ENCODE measurements at places on chromosomes 1 and 21.

GRCh38 chr1:193539731-193540459, 353.5 kb upstream of the B3GALT2 start:
- DNase-seq: no peak

DNA sequence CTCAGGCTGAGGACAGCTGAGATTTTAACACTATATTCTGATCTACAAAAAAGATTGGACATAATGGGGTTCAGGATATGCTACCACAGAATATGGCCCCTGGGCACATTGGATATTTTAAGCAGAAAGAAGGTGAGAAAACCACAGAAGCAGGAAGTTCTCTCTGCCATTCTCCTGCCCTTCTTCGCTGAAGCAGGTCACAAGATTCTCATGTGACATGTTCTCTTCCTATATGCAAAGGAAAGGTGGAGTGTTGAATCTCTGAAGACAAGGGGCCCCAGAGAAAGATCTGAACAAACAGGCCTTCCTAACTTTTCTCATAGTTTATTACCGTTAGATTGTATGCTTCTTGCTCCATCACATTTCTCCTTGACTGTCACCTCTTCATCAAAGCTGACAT, 285.7 kb downstream of the S1PR1 start:
- no peak for DNase-seq

- DNase-seq: no peak
Observed at GRCh38 chr21:36987845-36988244, 18.7 kb upstream of the RIPPLY3 start.

DNA sequence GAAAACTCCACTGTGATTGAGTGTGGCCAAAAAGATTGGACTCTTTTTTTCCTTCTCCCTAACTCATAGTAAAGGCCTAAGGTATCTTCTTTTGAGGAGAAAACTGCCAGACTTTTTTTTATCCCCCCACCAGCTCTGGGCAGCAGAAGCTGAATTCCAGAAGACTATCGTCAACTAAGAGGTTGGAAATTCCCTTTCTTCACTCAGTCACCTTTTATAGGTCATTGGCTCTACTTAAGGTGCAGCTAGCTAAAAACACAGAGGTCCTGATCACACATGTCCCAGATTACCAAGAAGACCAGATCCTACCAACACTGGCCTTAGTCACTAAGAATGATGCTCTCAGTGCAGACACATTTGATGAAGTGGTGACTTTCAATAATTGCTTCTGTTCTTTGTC, 1441.2 kb downstream of the PLA2G4A start:
- DNase-seq: no peak

GRCh38 chr1:29475326-29475725, 239.0 kb downstream of the PTPRU start:
- DNase-seq: no peak

DNA sequence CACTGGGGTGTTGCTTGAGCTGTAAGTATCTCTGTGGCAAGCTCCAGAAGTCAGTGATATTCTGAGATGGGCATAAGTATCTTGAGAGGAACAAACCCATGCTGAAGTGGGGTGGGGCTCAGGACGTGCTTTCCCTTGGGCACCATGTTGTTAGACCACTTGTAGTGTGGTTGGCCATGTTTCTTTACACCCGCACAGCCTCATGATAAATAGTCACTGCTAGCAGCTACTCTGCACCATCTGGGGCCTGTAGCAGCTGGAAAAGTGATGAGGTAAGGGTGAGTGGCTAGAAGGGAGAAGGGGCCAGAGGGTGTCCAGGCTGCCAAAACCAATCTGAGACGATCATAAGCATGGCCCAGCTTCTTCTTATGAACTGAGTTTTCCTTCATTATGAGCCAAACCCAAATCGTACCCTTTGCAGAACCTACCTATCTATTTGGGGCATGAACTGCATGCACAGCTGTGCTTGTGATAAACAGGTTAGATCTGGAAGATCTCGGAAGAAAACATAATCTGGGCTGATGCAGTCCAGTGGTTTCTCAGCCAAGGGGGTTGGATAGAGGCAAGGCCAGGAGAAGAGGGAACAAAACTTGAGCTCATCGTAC, 91.9 kb upstream of the IRF2BP2 start:
- no peak for DNase-seq

DNA sequence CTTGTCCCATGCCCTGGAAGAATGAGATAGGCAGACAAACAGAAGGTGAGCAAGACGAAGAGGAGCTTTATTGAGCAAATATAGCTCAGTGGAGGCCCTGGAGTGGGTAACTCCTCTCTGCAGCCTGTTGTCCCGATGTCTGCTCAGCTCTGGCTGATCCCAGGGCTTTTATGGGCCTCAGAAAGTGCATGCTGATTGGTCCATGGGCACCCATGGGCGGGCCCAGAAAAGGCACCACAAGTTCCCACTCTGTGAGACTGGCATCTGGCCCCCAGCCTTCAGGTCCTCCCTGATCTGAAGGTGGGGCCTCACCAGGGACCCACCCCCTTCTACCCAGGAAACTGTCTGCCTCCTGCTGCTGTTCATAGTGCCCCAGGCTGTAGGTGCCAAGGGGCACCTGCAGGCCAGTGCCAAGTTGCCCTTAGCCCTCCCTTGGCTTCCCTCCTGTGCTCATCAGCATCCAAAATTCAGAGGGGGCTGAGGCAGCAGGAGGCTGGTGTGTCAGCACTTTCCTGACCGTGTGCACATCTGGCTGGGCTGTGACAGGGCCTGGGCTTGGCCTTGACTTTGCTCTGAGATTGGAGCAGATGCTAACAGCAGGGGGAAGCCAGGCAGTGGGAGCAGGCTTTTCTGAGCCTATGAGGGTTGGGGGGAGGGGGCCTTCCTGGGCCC, 35.4 kb downstream of the ACTL8 start:
- DNase-seq: no peak

GRCh38 chr1:27891196-27891889, 19.0 kb downstream of the THEMIS2 start:
- DNase-seq: no peak

- no peak for DNase-seq
Observed at GRCh38 chr1:59128239-59128736, 168.6 kb upstream of the FGGY start.

- DNase-seq: no peak
Observed at GRCh38 chr1:222691016-222691415, 21.3 kb downstream of the AIDA start.

- peak; percentile 52 for DNase-seq
Observed at GRCh38 chr1:150619576-150620509, 9.6 kb downstream of the ENSA start.

DNA sequence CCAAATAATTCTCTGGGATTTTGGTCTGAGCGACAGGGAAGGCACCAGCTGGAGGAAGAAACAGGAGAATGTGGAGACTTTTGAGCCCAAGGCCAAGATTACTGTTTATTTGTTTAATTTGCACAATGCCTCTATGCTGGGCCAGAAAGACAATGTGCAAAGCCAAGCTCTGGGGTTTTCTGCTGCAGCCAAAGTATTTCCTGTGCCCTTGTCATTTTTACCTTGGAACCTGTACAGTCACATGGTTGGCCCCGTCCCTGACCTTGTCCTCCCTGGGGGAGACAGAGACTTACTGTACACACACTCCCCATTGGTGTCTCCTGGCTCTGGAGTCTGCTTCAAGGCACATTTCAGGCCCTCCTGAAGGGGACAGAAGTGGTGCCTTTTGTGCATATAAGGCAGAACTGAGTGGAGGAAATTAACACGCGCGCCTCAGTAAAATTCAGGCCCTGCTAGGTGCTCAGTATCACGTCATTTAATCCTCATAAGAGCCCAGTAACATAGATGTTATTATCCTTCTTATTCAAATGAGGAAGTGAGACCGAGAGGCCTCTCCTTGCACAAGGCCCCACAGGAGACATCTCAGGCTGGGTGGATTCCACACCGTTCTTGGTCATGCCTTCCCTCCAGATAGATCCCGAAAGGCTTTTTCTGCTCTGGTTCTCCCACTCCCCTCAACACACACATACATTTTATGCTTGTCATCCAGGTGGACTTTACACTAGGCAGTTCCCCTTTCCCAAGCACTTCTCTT, 21.1 kb downstream of the C1orf115 start:
- no peak for DNase-seq

DNA sequence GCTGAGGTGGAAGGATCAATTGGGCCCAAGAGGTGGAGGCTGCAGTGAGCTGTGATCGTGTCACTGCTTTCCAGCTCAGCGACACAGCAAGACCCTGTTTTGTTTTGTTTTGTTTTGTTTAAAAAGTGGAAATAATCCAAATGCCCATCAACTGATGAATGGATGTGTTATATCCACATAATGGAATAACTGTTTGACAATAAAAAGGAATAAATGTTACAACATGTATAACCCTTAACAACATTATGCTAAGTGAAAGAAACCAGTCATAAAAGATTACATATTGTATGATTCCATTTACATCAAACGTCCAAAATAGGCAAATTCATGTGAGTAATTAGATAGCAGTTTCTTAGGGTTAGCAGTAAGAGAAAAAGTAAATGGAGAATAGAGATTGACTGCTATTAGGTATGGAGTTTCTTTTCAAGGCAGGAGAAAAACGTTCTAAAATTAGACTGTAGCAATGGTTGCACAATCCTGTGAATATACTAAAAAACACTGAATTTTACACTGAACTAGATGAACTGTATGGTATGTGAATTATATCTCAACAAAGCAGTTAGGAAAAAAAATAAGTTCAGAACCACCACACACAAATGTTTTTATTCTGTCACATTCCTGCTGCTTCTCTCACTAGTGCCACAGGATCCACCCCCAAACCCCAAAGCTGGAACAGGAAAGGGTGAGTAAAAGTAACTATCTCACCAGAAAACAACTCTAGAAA, 15.7 kb downstream of the FOXJ3 start:
- DNase-seq: no peak

DNA sequence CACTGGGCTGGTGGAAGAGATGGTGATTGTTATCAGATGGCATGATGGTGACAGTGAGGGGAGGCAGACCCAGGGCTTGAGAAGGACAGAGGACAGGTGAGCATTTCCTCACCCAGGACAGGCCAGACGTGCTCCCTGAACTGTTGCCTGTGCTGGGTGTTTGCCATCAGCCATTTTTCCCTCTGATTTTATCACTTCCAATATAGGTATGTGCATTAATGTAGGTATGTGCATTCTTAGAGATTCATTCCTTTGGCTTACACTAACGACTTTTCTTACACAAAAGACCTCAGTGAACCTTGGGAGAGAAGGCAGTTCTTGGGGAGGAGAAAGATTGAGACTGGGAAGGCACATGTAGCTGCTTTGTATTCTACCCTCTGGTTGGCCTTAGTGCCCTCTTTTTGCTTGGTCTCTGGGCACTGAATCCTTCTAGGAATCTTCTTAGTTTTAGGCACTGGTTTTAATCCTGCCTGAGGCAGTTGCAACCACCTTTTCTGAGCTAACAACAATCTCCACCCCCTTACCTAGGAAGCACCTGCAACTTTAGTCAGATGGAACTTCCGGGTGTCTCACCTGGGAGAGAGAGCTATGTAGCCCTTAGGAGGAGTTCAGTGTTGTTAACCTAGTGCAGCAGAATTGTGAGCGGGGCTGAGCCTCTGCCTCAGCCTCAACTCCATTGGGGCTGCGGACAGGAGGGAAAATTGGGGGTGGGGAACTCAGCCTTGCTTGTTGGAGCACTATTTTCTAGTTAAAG, 30.9 kb downstream of the C1orf116 start:
- no peak for DNase-seq

All from HS-5 (cell line).